ENCODE measurements at places on chromosomes 1 and 21.
A peak's percentile ranks its signal among the peaks of the same experiment; 100 is the strongest.

GRCh38 chr1:159880430-159880829 lies 18.0 kb upstream of the VSIG8 start:
- DNase-seq = no peak

- no peak for DNase-seq
Observed at GRCh38 chr1:13706046-13706445, 6.1 kb downstream of the PRDM2 start.

DNA sequence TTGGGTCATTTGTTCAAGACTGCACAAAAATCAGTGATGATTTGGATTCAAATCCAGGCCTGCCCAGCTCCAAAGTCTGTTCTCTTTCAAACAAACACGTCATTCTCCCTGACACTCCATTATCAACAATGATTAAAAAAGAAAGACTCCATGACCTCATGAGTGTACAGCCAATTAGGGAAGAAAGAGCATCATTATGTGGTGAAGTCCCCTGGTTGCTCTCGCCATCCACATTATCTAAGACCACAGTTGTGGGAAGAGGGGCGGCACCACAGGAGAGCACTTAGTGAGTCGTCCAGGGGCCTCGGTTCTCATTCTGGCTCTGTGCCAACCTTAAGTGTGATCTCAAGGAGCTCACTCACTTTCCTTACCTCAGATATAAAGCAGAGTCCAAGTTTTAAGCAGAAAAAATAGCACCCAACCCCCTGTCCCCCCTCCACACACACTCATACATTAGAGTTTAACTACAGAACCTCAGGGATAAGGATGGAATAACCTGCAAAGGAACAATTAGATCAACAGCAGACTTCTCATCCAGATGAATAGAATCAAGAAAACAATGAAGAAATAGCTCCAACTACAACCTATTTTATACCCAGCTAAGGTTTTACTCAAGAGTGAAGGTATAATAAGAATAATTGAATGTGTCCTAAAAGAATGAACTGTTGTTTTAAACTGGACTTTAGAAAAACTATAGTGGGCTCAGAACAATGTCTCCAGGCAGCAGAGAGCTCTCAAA lies 47.8 kb downstream of the COL6A1 start:
- no peak for DNase-seq

GRCh38 chr1:177897998-177898654 lies 71.7 kb downstream of the SEC16B start:
- DNase-seq = no peak

DNA sequence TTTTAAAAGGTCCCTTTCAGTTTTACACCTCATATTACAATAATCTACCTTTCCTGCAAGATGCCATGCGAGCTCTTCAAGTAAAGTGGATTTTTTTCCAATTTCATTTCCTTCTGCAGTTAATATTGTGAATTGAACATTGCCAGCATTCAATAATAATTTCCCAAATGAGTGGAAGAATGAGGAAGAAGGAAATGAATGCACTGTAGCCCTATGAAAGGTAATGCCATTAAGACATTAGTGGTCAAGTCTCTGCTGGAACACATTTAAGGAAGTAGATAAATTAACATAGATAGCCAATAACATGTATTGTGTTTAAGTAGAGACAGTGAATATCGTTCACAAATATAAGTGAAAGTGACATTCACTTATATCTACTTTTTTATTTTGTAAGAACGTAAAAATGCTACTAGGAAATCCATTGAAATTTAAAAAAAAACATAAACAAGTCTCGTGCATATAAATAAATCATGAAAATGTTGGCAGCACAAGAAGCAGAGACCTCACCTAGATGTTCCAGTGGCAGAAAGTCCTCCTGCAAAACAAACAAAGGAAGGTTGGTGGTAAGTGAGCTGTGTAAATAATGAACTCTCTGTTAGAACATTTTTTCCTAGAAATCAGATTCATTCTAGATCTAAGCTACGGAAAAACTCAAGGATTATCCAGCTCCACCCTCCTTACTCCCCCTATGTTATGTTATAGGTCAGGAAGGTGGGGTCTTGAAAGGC lies 17.7 kb downstream of the FCRL3 start:
- no peak for DNase-seq

- DNase-seq = peak; percentile 9
Observed at GRCh38 chr1:33762109-33762830, 101.6 kb upstream of the HMGB4 start.

GRCh38 chr21:43653626-43654025 lies 5.7 kb downstream of the HSF2BP start:
- no peak for DNase-seq

- no peak for DNase-seq
Observed at GRCh38 chr1:226344441-226345259, 35.7 kb upstream of the LIN9 start.

- peak; percentile 29 for DNase-seq
Observed at GRCh38 chr1:116693759-116694480, 26.4 kb upstream of the IGSF3 start.

DNA sequence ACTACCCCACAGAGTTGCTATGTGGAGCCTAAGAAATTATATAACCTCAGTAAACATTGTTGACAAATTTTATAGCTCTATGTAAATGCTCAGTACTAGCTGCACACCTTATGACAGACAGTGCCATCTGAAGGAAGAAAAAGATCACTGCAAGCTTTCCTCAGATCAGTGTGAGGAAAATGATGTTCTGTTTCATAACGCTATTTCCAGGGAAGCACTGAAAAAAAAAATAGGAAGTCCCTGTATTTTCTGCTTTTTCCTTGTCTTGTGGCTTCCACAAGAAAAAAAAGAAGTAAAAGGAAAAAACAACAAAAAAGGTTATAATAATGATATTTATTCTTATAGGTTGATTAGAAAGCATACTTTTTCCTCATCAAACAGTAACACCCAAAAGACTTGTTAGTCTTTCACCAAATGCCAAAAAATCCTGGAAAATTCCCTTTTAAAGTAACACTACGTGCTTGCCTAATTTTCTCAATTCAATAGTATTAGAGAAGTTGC lies 23.2 kb downstream of the LYST start:
- DNase-seq = peak; percentile 57

- peak; percentile 36 for DNase-seq
Observed at GRCh38 chr1:224700918-224701531, 84.9 kb downstream of the CNIH3 start.

- DNase-seq = no peak
Observed at GRCh38 chr1:62476525-62477219, 39.8 kb downstream of the USP1 start.

GRCh38 chr1:18819203-18819602 lies 40.3 kb downstream of the TAS1R2 start:
- no peak for DNase-seq

DNA sequence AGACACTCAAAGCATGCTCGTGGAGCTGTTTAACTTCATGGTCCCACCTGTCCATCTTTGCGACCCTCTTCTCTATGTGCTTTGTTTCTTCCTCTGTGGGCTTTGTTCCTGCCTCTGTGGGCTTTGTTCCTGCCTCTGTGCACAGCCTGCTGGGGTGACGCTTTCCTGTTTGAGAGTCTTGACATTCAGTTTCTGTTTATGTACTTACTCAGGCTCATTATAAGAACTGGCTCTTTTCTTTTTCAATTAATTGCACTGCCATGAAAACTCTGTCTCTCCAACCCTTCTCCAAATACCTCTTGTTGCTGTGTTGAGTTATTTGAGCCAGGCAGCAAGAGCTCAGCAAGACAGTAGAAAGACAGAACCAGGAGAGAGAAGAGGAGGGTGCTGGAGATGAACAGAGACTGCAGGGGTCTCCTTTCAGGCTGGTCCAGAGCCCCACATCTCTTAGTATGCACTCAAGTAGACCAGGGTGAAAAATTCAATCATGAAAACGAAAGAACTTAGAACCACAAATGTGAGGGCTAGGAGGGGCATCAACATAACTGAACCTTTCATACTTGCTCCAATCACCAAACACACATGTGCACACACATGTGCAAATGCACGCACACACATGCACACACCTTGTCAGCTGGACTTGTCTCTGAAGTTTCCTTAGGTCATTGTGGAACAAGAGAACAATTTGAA lies 88.3 kb upstream of the SGIP1 start:
- no peak for DNase-seq

DNA sequence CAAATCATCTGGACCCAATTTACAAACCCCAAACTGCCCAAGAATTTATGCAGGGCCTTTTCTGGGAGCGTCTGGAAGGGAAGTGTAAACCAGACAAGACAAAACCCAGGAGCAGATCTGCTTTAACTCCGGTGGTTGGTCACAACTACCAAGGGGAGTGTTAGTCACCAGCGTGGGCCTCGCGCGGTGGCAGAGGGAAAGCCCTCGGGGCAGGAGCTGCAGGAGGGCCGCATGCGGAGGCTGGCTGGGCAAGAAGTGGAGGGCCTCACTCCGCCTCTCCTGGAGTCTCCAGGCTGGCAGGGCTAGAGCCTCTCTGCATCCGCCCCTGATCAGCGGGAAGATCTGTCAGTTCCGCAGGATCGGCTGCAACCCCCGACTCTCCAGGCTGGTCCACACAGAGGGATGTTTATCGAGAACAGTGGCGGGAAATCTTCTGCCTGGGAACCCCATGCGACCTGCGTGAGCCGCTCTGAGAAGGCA lies 2.0 kb downstream of the COL24A1 start:
- DNase-seq = peak; percentile 89

DNA sequence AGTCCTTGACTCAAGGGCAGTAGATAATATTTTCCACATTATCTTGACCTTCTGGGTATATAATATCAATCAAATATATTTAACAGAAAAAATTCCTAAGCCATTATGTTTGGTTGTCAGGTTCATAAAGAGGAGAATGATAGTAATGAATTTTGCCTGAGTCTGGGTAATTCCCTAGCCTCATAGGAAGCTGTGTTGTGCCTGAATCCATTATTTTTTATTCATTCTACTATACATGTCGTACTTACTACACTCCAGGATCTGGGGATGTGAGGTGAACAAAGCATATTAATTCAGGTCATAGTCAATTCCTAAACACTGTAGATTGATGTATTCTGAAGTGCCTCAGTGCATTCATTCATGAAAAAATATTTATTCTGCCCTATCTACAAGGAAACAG lies 204.2 kb downstream of the PTGER3 start:
- DNase-seq = no peak

DNA sequence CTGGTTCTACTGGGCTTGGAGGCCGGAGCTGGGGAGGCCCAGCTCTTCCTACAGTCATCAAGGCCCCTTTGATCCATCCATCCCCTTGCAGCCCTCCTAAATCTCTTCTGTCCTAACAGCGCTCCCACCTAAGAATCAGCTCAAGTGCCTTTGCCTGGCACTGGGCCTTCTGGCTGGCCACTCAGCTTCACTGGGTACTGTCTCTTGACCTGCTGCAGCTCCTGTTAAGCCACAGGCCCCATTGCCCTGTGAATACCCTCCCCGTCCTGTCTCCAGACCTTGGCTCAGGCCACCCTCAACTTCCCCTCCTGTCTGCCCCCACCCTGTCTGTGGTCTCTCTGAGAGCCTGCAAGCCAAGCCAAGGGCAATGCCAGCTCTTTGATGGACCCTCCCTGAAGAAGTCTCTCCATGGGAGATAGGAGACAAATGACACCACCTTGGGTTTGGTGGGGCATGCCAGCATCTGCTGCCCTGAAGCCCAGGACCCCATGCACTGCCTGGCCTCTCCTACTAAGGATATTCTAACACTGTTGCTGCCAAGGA lies 27.3 kb downstream of the FAM151A start:
- DNase-seq = no peak

- peak; percentile 31 for DNase-seq
Observed at GRCh38 chr1:85862456-85862855, 154.2 kb upstream of the ZNHIT6 start.

DNA sequence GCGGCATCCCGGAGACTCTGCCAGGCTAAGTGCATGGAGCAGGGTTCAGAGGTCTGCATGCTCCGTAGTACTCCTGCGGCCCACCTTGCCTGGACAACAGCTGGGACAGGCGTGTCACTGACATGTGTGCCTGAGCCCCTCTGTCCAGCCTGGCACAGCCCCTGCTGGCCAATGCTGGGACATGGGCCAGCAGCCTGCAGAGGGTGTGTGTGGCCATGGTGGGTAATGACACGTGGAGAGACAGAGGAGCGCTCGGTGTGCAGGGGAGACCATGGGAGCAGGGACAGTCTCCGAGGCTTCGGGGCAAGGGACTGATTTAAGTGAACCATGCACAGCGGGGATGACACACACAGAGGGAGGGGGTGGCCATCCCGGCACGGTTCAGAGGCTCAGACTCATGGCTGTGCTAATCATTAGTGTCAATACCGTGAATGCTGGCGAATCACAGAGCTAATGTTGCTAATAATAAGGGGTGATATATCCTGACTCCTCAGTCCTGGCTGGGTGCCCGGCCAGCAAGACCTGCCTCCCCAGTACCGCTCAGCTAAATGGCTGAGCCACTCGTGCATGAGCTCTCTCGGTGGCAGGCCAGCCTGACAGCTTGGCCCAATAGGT lies 41.5 kb downstream of the IGSF21 start:
- DNase-seq = no peak

GRCh38 chr21:43842742-43843141 lies 22.3 kb upstream of the AGPAT3 start:
- DNase-seq = no peak

GRCh38 chr21:31198575-31198974 lies 145.5 kb downstream of the TIAM1 start:
- DNase-seq = peak; percentile 67

- no peak for DNase-seq
Observed at GRCh38 chr1:40264354-40264781, 6.3 kb downstream of the ZMPSTE24 start.

GRCh38 chr1:103517380-103518047 lies 8.0 kb upstream of the RNPC3 start:
- no peak for DNase-seq

- no peak for DNase-seq
Observed at GRCh38 chr21:34690041-34690792, 21.4 kb downstream of the CLIC6 start.

GRCh38 chr1:170592591-170593111 lies 60.7 kb downstream of the GORAB start:
- no peak for DNase-seq

DNA sequence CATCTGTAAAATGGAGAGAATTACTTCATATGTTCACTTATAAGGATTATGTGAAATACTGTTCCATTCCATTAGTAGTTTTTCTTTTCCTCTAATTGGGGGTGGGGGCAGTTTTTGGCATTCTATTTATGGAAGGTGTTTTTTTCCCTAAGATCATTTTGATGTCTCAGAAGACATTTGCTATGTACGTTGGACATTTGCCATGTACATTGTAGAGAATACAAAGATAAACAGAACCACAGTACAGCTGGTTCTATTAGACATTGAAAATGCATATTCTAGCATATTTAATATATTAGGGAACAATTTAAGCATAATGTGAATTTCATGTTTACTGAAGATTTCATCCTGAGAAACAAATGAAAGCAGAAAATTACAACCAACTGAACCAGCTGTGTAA lies 98.5 kb downstream of the PTBP2 start:
- no peak for DNase-seq

DNA sequence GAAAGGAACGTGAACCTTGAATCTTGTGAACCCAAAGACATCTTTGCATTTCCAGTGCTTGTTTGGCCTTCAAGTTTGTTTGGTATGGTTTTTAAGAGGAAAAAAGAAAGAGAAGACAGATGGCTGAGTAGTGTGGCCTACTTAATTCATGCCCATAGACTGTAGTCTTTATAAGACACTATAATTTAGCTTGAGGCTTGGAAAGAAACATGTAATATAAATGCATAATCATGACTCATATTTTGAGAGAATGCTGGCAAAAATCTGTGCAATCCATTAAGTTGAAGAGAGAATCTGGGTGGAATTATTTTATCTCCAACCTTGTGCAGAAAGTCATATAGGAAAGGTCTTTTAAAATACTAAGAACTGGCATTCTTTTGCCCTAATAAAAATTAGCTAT lies 179.3 kb downstream of the SIPA1L2 start:
- no peak for DNase-seq
